CD4-positive, alpha-beta memory T cell (primary cell): ENCODE measurements at places on chromosomes 2 and 18. TPM values are rescaled to one million over a fixed set of nuclear protein-coding genes. Genes with fewer than 3 reads are reported as not detected.

Gene CHCHD5
- total RNA-seq = 23.3 TPM

Gene TCF23
- total RNA-seq = not detected

GRCh38 chr2:165002638-165003037 lies 47.3 kb upstream of the SLC38A11 start:
- no peak for DNase-seq

- no peak for DNase-seq
These were observed 219.6 kb downstream of the SNTG2 start for GRCh38 chr2:1170241-1170640.

GRCh38 chr2:105778080-105778607 lies 33.4 kb downstream of the NCK2 start:
- no peak for DNase-seq

- no peak for DNase-seq
These were observed 345.5 kb upstream of the DSEL start for GRCh38 chr18:67862069-67862468.

- DNase-seq = no peak
These were observed 1.2 kb downstream of the TMEM237 start for GRCh38 chr2:201642086-201642578.

DNA sequence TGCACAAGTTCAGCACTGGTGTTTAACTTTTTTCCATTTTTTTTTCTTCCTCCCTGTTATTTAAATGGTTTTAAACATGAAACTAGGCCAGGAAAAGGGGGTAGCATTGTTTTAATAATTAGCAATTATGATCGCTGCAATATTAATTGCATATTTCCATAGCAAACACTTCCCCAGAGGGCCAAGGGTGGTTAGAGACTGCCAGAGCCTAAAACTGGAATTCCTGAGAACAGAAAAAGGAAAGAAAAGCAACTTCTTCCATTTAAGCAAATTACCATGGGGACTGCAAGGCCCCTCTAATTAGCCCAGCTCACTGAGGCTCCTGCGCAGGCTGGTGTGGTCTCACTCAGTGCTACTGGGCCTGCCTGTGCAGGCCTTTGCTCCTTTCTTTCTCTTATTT lies 201.5 kb downstream of the SMAD2 start:
- no peak for DNase-seq

GRCh38 chr2:50831676-50832075 lies 200.3 kb downstream of the NRXN1 start:
- no peak for DNase-seq
